Progenitor cell of endocrine pancreas (in vitro differentiated cells): ENCODE measurements at places on chromosomes 11 and 22.

- DNase-seq, result peak; percentile 37
- H3K4me1 ChIP-seq, result no peaks in the 10 kb centered on the region
- peaks cover 6% of the 10 kb centered on the region for H3K36me3 ChIP-seq
- H3K27ac ChIP-seq, result peak overlapping the region; percentile 80
These were observed 12.8 kb downstream of the PMM1 start for GRCh38 chr22:41576877-41577276.

DNA sequence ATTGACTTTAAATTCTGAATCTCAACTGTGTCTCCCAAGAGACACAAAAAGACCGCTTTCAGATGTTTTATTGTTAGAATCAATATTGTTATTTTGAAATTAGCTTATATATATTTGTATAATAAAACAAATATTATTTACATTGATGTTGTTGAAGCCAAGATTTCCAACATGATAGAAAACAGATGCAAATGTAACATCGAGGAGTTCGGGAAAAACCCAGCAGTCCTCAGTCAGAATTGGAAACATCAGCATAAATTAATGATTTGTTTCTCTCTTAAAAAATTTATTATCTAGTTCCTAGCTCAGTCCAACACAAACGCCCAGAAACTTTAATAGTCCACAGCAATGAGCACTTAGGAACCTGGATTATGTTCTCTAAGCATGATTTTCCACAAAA is 1330.4 kb downstream of the TBC1D22A start:
- DNase-seq, result no peak
- H3K27me3 ChIP-seq, result peaks cover 9% of the 10 kb centered on the region
- no peak overlapping the region for H3K27ac ChIP-seq
- H3K4me1 ChIP-seq, result no peaks in the 10 kb centered on the region

- H3K4me1 ChIP-seq, result peaks cover 39% of the 10 kb centered on the region
- no peaks in the 10 kb centered on the region for H3K27me3 ChIP-seq
- no peak overlapping the region for H3K4me3 ChIP-seq
- peak overlapping the region; percentile 62 for H3K27ac ChIP-seq
These were observed 38.1 kb upstream of the KCNQ1OT1 start for GRCh38 chr11:2737866-2738265.

GRCh38 chr11:116257883-116258282 is 514.9 kb downstream of the BUD13 start:
- peaks cover 33% of the 10 kb centered on the region for H3K27me3 ChIP-seq
- no peak overlapping the region for H3K27ac ChIP-seq
- no peak overlapping the region for H3K4me3 ChIP-seq
- no peaks in the 10 kb centered on the region for H3K36me3 ChIP-seq

DNA sequence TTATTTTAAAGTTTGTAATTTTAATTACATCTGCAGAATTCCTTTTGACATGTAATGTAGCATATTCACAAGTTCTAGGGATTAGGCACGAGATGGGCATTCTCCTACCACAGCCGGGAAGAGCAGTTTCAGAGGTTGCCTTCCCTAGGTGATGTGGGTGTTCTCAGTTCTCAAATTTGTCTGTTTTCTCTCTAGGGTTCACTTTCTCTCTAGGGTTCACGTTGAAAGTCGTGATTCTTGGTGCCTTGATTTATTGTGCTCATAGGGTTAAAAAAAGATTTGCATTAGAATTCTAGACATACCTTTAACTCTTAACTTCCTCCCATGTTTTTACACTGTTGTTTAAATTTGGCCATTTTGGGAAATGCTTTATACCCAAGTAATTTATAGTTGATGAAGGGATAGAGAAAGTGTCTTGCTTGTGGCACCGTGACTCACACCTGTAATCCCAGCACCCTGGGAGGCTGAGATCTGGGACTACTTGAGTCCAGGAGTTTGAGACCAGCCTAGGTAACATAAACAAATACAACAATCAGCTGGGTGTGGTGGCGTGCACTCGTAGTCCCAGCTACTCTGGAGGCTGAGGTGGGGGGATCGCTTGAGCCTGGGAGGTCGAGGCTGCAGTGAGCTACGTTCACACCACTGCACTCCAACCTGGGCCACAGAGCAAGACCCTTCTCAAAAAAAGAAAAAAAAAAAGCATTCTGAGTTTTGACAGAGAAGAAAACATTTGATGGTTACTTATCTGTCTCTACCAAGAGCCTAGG is 3.6 kb downstream of the MED15 start:
- peak overlapping the region; percentile 24 for H3K27ac ChIP-seq
- H3K27me3 ChIP-seq, result no peaks in the 10 kb centered on the region
- H3K36me3 ChIP-seq, result peaks cover 6% of the 10 kb centered on the region
- H3K4me1 ChIP-seq, result peaks cover 31% of the 10 kb centered on the region

DNA sequence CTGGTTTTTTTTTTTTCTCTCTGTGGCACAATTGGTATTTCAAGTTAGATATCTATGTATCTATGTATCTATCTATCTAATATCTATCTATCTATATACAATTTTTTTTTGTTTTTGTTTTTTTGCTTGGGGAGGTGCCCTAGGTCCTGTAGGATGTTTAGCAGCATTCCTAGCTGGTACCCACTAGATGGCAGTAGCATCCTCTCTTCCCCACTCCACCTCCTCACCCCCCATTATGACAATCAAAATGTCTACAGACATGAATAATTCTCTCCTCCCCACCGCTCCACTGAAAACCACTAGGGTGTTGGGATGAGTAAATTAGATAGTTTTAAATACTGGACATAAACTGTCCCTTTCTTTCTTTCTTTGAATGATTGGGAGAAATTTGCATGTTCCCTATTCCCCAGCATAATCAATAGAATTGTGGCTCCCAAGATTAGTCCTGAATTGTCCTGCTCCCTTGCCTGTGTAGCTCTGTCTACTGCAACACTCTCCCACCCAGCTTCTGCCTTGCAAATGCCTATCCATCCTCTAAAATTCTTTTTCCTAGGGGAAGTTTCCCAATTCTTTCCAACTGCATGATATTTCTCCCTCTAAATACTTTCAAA is 1152.4 kb downstream of the LRRC4C start:
- H3K4me1 ChIP-seq, result no peaks in the 10 kb centered on the region
- no peaks in the 10 kb centered on the region for H3K27me3 ChIP-seq

- no peak overlapping the region for H3K27ac ChIP-seq
- H3K36me3 ChIP-seq, result no peaks in the 10 kb centered on the region
- no peak for DNase-seq
- H3K27me3 ChIP-seq, result peaks cover 16% of the 10 kb centered on the region
- H3K4me1 ChIP-seq, result peaks cover 11% of the 10 kb centered on the region
- H3K4me3 ChIP-seq, result no peak overlapping the region
These were observed 360.6 kb downstream of the BRD1 start for GRCh38 chr22:49466878-49467595.

DNA sequence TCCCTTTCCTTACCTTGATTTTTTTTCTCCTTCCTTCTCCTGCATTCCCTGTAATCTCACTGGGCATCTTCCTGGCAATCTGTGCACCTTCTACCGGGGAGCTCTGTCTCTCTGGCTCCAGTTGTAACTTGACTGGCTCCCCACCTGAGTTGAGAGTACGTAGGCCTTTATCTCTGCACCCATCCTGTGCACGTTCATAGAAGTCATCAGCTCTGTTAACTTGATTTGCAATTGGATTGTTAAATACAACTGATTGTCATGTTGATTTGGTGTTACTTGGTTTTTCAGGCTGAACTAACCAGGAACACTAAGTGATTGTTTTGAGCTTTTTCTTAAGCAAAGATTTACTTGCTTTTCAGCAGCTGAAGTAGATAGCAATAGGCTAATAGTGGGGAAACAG is 11.8 kb downstream of the SWAP70 start:
- no peak overlapping the region for H3K4me3 ChIP-seq
- peaks cover 3% of the 10 kb centered on the region for H3K4me1 ChIP-seq
- DNase-seq, result no peak
- H3K27ac ChIP-seq, result peak overlapping the region; percentile 34

- DNase-seq, result no peak
- H3K36me3 ChIP-seq, result no peaks in the 10 kb centered on the region
- no peak overlapping the region for H3K4me3 ChIP-seq
- H3K4me1 ChIP-seq, result peaks cover 20% of the 10 kb centered on the region
These were observed 22.4 kb upstream of the FLRT1 start for GRCh38 chr11:64013141-64013896.

GRCh38 chr11:94753630-94754029 is 14.5 kb upstream of the AMOTL1 start:
- H3K4me3 ChIP-seq, result no peak overlapping the region
- peaks cover 1% of the 10 kb centered on the region for H3K27me3 ChIP-seq
- peaks cover 50% of the 10 kb centered on the region for H3K4me1 ChIP-seq
- H3K27ac ChIP-seq, result no peak overlapping the region

DNA sequence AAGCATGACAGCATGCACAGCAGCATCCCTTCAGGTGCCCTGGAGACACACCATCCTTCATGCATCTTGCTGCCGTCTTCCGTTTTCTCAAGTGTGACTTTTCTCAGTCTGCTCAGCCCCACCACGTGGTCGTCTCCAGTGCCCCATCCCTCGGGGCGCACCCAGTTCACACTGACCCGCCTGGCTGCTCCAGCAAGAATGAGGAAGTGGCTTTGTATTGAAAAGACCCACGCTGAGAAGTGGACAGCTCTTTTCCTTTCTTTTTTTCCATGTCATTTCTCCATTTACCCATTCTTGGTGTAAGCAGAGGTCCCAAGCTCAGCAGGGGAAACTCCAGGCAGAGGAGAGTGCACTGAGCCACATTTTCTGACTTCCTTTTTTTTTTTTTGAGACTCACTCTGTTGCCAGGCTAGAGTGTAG is 14.5 kb downstream of the SERPINH1 start:
- no peak for DNase-seq
- no peak overlapping the region for H3K27ac ChIP-seq
- H3K4me1 ChIP-seq, result no peaks in the 10 kb centered on the region
- peaks cover 7% of the 10 kb centered on the region for H3K36me3 ChIP-seq
- no peak overlapping the region for H3K4me3 ChIP-seq

- no peak overlapping the region for H3K4me3 ChIP-seq
- peaks cover 3% of the 10 kb centered on the region for H3K27me3 ChIP-seq
- no peaks in the 10 kb centered on the region for H3K36me3 ChIP-seq
- H3K4me1 ChIP-seq, result peaks cover 12% of the 10 kb centered on the region
These were observed 26.0 kb upstream of the HORMAD2 start for GRCh38 chr22:30054067-30054763.

DNA sequence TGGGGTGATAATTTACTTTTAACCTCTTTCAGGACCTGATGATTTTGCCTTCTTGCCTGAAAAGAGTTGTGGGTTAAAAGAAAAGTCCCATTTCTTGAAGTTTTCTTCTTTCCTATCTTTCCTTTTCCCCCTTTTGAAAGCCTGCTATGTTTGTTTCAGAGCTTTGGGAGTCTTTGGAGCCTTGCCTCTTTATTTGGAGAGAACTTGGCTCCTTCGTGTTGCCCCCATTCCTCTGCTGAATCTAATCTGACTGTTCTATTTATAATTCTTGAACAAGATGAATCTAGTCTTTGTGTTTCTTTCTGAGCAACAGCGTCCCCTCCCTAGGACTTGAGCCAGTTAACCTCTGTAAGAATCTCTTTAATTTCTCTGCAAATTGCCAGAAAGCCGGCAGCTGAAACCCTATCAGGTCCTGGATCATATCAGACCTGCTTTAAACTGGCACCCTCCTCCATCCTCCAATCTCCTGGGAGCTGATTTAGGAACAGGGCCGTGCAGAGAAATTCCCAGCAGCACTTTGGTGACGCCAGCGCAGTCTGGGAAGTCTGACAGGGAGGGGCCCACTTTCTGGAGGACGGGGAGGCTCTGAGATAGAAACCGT is 289.1 kb upstream of the SORL1-AS1 start:
- H3K4me3 ChIP-seq, result no peak overlapping the region
- H3K27me3 ChIP-seq, result no peaks in the 10 kb centered on the region
- no peak for DNase-seq
- H3K36me3 ChIP-seq, result no peaks in the 10 kb centered on the region

GRCh38 chr22:21069375-21069774 is 23.6 kb downstream of the LRRC74B start:
- H3K27me3 ChIP-seq, result peaks cover 4% of the 10 kb centered on the region
- H3K27ac ChIP-seq, result no peak overlapping the region
- H3K4me3 ChIP-seq, result no peak overlapping the region
- no peaks in the 10 kb centered on the region for H3K36me3 ChIP-seq
- no peaks in the 10 kb centered on the region for H3K4me1 ChIP-seq

GRCh38 chr11:33021937-33022336 is 6.3 kb downstream of the DEPDC7 start:
- peaks cover 25% of the 10 kb centered on the region for H3K27me3 ChIP-seq
- H3K4me1 ChIP-seq, result peaks cover 7% of the 10 kb centered on the region
- no peak overlapping the region for H3K27ac ChIP-seq
- no peak for DNase-seq

GRCh38 chr11:15618583-15619032 is 503.9 kb downstream of the INSC start:
- peaks cover 38% of the 10 kb centered on the region for H3K27me3 ChIP-seq
- H3K4me3 ChIP-seq, result no peak overlapping the region
- no peak overlapping the region for H3K27ac ChIP-seq
- peaks cover 9% of the 10 kb centered on the region for H3K4me1 ChIP-seq
- H3K36me3 ChIP-seq, result no peaks in the 10 kb centered on the region
- no peak for DNase-seq

DNA sequence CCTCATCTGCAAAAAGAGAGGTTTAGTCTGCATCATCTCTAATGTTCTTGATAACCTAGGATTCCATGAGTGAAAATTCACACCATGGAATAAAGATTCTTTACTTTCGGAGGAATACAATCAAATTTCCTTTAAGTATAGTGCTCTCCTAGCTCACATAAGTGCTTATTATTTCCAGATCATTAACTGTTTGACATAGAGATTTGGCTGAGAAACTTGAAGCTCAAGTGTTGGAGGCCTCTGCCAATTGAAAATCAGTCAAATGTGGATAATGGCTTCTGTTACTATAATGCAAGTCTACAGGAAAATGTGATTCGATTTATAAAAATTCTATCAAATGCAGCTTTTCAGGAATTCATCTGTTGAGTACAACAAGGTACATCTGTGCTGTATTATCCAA is 144.6 kb downstream of the KIF18A start:
- no peaks in the 10 kb centered on the region for H3K36me3 ChIP-seq
- no peaks in the 10 kb centered on the region for H3K27me3 ChIP-seq
- H3K4me1 ChIP-seq, result no peaks in the 10 kb centered on the region
- no peak overlapping the region for H3K4me3 ChIP-seq

DNA sequence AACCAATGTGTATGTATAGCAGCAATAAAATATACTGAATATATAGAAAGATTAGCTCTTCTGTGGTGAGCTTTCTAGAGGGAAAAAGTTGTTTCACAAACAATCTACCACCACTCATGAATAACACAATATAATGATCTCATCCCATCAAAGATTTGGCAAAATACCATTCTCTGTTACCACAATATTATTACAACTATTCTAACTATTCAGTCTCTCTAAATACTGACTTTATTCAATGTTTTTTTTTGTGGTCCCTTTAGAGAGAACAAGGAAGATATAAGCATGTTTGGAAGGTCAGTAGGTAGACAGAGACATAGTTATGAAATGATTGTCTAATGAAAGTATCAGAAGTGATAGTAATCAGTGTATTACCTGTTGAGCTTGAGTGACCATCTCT is 7.8 kb downstream of the CCDC90B start:
- DNase-seq, result no peak
- peaks cover 3% of the 10 kb centered on the region for H3K4me1 ChIP-seq
- H3K36me3 ChIP-seq, result peaks cover 12% of the 10 kb centered on the region
- no peak overlapping the region for H3K4me3 ChIP-seq

- H3K27ac ChIP-seq, result peak overlapping the region; percentile 95
- H3K4me1 ChIP-seq, result peaks cover 35% of the 10 kb centered on the region
- no peaks in the 10 kb centered on the region for H3K36me3 ChIP-seq
- DNase-seq, result peak; percentile 67
- H3K4me3 ChIP-seq, result peak overlapping the region; percentile 81
- H3K27me3 ChIP-seq, result no peaks in the 10 kb centered on the region
These were observed 1.6 kb upstream of the KMT2A start for GRCh38 chr11:118434553-118435289.

- H3K4me1 ChIP-seq, result no peaks in the 10 kb centered on the region
- H3K27me3 ChIP-seq, result no peaks in the 10 kb centered on the region
- no peak overlapping the region for H3K4me3 ChIP-seq
- H3K27ac ChIP-seq, result no peak overlapping the region
- DNase-seq, result no peak
These were observed 1008.0 kb downstream of the FAM181B start for GRCh38 chr11:81725701-81726100.
